ENCODE measurements at places on chromosomes 5 and 9. TPM values are rescaled to one million over a fixed set of nuclear protein-coding genes. Genes with fewer than 3 reads are reported as not detected.

DNA sequence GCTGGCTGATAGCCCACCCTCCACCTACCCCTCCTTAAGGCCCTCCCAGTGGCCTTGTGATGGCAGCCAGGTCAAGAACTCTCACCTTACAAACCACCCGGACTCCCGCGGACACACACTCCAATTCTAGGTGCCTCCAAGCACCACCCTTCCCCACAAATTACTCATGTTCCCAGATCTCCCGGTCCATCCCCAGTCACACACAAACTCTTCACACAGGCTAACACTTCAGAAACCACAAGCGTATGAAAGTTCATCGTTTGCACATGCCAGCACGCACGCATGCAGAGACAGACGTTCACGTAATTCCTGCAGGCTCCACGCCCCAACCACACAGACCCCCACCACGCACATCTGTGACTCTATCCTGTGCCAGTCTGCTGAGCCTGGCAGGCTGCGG is 18.0 kb downstream of the NR5A1 start:
- no peak for DNase-seq

DNA sequence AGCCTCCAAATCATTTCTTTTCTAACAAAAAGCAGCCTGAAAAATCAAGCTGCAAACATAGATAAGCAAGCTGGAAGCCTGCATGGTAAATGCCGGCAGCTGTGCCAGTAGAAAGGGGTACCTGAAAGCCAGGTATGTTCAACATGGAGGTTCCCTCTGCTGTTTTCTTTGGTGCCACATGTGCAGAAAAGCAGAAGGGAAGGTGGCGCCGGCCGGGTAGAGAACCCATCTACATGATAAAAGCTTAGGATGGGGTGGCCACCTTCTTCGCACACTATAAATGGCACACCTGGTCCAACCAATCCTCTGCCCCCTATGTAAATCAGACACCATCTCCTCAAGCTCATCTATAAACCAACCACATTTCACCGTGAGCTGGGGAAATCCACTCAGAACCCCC is 268.9 kb upstream of the IRX2 start:
- DNase-seq = no peak

DNA sequence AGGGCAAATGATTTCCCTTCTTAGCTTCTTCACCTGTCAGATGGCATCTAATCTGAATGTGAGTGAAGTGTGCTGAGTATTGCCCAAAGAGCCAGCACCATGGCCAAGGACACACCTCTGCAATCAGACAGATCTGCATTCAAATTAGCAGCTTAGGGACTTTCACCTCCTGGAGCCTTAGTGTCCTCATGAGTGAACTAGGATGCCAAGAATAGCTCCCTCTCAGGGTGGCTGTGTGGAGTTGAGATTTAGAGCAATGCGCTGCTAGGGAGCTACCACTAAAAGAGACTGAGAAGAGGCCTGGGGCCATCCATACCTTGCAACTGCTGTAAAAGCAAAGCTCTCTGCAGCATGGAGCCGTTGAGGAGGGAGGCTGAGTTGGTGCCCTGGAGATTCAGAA is 1.4 kb downstream of the CIZ1 start:
- no peak for DNase-seq

DNA sequence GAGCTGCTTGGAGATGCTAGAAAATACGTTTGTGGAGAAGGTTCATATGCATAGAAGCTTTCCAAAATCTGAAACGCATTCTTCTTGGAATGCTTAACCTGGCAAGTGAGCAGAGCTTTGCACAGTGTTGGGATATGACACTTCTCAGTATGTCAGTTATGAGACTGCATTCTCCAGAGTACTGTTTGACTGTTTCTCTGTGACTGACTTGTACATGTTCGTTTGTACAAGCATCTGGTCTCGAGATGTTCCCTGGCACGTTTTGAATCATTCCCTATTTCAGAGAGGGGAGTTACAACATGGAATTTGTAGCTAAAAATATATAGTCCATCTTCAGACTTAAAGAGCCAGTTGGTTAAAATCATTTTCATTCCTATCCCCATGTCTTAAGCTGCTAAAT is 272.4 kb downstream of the ARRDC3 start:
- DNase-seq = no peak

DNA sequence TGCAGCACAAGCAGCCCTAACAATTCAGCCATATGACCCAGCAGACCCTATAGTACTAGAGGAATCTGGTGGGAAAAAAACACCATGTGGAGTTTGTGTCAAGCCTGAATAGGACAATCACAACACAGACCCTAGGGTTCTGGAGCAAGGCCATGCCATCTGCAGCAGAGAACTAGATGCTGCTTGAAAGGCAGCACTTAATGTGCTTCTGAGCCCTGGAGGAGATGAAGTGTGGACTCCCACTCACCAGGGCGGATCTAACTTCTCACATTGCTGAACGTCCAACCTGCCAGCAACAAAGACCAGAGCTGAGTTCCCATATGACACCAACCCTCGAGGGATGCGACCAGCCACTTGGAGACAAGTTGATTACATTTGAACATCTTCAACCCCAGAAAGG is 43.2 kb downstream of the GABBR2 start:
- no peak for DNase-seq

- no peak for DNase-seq
Observed at GRCh38 chr9:70257991-70258691, 637 bp upstream of the SMC5 start.

- DNase-seq = no peak
Observed at GRCh38 chr5:24589566-24589965, 55.2 kb downstream of the CDH10 start.

- no peak for DNase-seq
Observed at GRCh38 chr5:13478831-13479465, 465.5 kb downstream of the DNAH5 start.

The MEIKIN gene
- polyA plus RNA-seq = 0.36 TPM
